GM23338 (cell line): ENCODE measurements at places on chromosomes 13 and 19. TPM values are rescaled to one million over a fixed set of nuclear protein-coding genes. Genes with fewer than 3 reads are reported as not detected.

- DNase-seq: peak; percentile 84
Measured at GRCh38 chr19:36115453-36116343, at the start of gene TBCB. Gene TBCB, plus strand, starts transcription at chr19:36115468. Its CDS starts 93 bp downstream, at chr19:36115561.

DNA sequence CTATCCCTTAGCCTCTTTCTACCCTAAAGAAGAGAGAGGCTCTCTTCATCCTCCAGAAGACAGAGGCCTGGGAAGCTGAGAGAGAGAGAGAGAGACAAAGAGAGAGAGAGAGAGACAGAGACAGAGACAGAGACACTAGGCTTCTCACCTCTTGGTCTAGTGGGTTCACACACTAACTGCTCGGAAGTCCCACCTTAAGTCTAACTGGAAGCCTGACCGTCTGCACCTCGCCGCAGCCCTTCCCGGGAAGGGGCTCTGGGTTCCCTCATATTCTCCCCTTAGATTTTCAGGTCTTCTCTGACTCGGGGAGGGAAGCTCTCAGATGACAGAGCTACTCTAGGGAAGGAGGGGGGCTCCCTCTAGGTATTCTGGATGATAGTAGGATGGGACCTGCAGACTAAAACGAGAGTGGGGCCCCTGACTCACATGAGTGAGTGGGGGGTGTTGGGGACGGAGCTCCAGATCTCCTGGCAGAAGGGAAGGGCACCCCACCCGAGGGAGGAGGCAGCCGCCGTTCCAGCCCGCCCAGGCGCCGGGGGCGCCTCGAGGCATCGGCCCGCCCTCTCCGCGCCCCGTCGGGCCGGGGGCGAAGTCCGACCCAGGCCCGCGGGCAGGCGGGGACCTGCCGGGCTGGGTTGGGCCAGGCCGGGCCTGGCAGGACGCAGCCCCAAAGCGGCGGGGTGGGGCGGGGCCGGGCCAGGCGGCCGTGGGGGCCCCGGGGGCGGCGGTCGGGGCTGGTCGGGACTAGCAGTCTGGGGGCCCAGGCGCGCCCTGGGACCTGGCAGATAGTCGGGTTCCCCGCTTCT is 2.0 kb upstream of the JUNB start:
- DNase-seq: peak; percentile 54

Gene FBN3
- total RNA-seq: 34.7 and 54.5 TPM in 2 replicates

Gene GNA15
- total RNA-seq: 0.14 TPM in 1 of 2 replicates, not detected in the other

Gene DMKN
- total RNA-seq: 259 and 276 TPM in 2 replicates

Gene PTGIR
- total RNA-seq: not detected in 2 replicates

- no peak for DNase-seq
Measured at GRCh38 chr13:97499181-97499580, 65.2 kb downstream of the RAP2A start.

GRCh38 chr13:31322702-31323405 is 123.1 kb downstream of the B3GLCT start:
- no peak for DNase-seq

- DNase-seq: no peak
Measured at GRCh38 chr13:81442904-81443303, 1102.0 kb upstream of the SPRY2 start.

GRCh38 chr13:25584087-25584486 is 212.3 kb downstream of the ATP8A2 start:
- no peak for DNase-seq

GRCh38 chr13:80562433-80563156 is 221.7 kb upstream of the SPRY2 start:
- no peak for DNase-seq

DNA sequence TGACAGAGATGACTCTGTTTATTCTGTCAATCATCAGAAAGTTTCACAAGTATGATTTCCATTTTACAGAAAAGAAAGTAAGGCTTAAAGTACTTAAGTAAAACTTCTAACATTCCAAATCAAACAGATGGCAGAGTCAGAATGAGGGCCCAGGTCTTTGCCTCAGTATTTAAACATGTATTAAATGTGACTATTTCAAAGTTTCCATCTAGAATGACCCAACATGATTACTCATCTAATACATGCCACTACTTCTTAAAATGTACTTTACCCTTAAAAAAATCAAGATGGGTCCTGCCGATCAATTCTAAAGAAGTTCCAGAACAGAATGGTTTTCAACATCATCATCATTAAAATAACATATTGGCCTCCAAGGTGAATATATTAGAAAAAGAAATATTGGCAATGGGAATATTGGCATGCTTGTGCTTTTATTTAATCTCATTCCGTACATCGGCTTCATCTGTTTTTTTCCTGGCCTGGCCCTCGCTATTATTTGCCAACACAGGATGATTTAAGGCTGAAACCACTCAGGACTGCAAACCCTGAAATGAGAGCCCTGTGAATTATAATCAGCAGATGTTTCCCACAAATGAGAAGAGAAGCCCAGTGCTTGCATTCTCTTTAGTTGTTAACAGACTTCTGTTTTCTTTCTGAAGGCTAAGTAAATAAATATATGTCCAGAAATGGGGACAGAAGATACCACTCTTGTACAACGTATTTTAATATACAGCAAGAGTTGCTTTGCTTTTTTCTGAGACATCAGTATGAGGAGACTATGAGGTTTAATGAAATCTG is 340.0 kb downstream of the DNAJC15 start:
- DNase-seq: no peak

DNA sequence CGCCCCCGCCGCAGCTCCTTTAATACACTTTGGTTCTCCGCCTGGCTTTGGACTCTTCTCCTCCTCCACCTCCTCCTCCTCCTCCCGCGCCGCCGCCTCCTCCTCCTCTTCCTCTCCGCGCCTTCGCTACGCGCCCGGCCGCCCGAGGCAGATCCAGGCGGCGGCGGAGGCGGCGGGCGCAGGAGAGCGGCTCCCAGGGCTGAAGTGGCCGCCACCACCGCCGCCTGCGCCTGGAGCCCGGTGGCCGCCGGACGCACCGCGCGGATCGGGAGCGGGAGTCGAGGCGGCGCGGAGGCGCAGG is at the start of gene ZIC2:
TSS of gene ZIC2 (plus strand) at position 50 of the 301 bp plus-strand sequence. CDS start 281 bp downstream, outside the sequence.
- DNase-seq: peak; percentile 73

- DNase-seq: no peak
Measured at GRCh38 chr13:74485757-74486156, 351.6 kb upstream of the KLF12 start.

Gene LNX2
- total RNA-seq: 17.3 and 18.0 TPM in 2 replicates

DNA sequence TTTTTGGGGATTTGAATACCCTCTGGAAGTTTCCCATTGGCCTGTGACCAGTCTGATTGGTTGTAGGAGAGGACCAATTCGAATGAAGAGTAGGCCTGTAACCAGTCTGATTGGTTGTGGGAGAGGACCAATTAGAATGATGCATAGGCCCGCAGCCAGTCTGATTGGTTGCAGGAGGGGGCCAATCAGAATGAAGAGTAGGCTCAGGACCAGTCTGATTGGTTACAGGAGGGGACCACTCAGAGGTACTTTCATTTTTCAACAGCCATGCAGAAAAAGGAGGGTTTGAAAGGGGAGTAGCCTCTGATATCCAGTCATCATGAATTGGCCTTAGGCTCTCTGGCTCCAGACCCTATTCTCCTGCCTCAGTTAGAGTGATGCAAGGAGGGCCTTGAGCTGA is 30.4 kb upstream of the SLC1A5 start:
- peak; percentile 69 for DNase-seq

Gene NCLN
- total RNA-seq: 125 and 144 TPM in 2 replicates

Gene CCDC169
- 48.5 and 57.1 TPM in 2 replicates for total RNA-seq

DNA sequence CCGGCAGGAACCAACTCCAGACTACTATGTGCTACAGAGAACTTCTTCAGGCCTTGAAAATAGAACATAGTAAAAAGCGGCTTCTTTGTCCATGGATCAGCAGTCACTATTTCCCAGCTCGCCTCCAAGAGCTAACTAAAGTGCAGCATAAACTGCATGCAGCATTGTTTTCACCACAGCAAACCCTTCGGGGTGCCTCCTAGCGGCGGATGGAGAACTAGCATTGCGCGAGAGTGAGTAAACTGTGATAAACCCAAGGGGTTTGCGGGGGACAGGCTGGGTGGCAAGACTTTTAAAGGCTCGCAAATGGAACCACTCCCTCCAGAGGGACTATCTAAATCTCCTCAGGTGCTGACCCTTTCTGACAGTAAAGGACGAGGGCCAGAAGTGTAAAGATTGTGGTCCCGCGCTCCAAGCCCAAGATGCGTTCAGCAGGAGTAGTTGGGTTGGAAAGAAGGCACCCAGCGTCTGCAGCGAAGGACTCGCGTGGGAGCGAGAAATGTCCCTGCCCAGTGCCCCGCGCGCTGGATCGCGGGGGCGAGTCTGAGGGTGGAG is 21.5 kb upstream of the SGCG start:
- peak; percentile 90 for DNase-seq

Gene ZFR2
- 13.5 and 15.8 TPM in 2 replicates for total RNA-seq

DNA sequence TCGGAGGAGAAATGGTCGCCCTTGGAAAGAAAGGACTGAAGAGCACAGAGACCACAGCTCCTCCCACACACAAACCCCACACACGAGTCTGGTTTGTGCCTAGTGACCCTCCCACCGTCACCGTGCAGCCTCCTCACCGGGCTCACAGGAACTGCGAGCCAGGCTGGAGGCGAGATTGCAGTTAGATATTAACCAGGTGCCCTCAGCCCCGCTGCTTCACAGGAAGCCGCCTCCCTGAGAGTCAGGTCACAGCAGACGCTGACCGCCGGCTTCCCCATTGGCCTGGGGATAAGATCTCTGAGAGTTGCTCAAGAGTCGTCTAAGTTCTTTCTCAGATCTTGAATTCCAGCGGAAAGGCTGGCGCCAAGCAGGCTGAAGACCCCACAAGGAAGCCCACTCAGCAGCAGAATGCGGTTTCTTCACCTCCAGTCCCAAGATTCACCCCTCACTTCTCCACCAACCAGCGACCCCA is 870 bp downstream of the ZNF44 start:
- DNase-seq: peak; percentile 85

- no peak for DNase-seq
Measured at GRCh38 chr13:112953591-112954487, 15.2 kb upstream of the MCF2L start.

Gene C19orf18
- not detected in 2 replicates for total RNA-seq

Gene WDR87
- total RNA-seq: not detected in 2 replicates

Gene CEACAM7
- total RNA-seq: 0.24 and 0.50 TPM in 2 replicates

- DNase-seq: peak; percentile 21
Measured at GRCh38 chr19:53101518-53101917, 1.7 kb downstream of the ZNF160 start.

DNA sequence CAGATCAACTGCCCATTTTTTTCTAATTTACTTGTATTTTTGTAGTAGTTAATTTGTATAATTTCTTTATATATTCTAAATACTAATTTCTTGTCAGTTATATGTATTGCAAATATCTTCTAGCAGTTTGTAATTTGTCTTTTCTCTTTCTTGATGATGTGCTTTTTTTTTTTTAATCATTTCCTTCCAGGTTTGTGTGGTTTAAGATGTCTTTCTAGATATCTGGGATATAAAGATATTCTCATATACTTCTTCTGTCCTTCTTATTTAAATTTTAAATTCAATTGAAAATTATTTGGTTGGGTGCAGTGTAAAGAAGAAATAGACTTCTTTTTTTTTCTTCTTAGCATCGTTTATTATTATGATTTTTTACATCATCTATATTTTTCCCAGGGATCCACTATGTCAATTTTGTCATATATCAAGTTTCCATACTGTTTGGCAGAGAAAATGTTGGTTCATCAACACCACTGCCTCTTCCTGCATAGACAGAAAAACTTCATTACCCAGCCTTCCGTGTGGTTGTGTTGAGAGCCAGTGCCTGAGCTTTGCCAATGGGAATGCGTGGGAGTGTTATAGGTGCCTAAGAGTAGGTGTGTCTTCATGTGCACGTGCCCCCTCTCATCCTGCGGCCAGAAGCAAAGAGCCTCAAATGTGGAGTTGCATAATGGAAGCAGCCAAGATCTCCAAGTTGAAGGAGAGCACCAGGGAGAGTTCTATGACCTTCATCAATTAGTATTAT is 15.8 kb downstream of the CPB2 start:
- DNase-seq: peak; percentile 17

Gene PRX
- 4.2 and 4.3 TPM in 2 replicates for total RNA-seq

- no peak for DNase-seq
Measured at GRCh38 chr13:24293746-24294145, 15.6 kb upstream of the C1QTNF9 start.

DNA sequence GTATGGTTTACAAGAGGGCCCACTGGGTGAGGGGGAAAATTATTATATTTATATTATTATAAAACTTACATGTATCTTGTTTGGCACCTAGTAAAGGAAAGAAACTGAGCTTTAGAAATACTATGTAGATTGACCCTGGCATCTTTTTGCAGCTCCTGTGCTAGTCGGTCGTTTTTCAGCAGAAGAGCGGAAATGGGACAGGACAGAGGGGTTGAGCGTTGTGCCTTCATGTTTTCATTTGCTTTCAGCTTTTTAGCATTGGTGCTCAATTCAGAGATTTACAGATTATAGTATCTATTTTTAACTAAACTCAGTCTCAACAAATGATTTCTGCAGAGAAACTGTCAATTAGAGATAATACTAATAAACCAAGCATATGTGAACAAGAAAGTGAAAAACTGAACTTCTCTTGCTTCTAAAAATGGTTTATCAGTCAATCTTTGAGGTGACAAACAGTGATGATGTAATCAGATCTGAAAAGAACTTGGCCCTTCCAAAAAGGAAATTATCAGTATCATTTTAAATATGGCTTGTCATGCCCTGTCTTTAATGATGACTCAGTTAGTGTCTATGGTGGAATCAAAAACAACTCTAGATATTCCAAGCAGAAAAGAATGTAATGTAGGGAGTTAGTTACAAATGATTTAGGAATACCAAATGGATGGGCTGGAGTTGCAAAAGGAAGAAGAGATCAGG is 56.9 kb upstream of the KCTD4 start:
- DNase-seq: no peak

Gene ADGRL1
- 84.0 and 100 TPM in 2 replicates for total RNA-seq

DNA sequence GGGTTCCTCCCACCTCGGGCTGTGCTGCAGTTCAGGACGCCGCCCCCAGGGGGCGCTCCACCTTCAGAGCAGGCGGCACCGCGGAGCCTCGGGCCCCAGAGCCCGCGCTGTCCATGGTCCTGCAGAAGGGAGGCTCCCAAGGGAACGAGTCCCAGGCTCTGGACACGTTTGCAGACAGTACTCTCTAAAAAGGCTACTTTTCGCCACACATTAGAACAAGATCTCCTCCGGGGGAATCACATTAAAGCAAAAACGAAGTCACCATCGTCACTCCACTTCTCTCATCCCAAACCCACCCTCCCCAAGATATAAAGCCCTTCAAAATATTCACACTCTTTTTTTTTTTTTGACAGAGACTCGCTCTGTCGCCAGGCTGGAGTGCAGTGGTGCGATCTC is 4.6 kb upstream of the SIGLEC10 start:
- peak; percentile 97 for DNase-seq

Gene CLDND2
- not detected in 2 replicates for total RNA-seq

Gene VSTM2B
- 0.54 and 1.8 TPM in 2 replicates for total RNA-seq

- DNase-seq: no peak
Measured at GRCh38 chr19:48750771-48751504, 1.5 kb downstream of the FUT1 start.

- DNase-seq: no peak
Measured at GRCh38 chr13:30346789-30347167, 39.4 kb upstream of the KATNAL1 start.

- DNase-seq: no peak
Measured at GRCh38 chr19:13207846-13208671, 57.8 kb downstream of the IER2 start.
